Activated T-helper 1 cell treated with Interleukin-2 at 50 U/mL for 16 hours (primary cell): ENCODE measurements at places on chromosomes 11 and 22.

GRCh38 chr11:65501472-65502273 is 2.8 kb downstream of the MALAT1 start:
- no peak for DNase-seq

DNA sequence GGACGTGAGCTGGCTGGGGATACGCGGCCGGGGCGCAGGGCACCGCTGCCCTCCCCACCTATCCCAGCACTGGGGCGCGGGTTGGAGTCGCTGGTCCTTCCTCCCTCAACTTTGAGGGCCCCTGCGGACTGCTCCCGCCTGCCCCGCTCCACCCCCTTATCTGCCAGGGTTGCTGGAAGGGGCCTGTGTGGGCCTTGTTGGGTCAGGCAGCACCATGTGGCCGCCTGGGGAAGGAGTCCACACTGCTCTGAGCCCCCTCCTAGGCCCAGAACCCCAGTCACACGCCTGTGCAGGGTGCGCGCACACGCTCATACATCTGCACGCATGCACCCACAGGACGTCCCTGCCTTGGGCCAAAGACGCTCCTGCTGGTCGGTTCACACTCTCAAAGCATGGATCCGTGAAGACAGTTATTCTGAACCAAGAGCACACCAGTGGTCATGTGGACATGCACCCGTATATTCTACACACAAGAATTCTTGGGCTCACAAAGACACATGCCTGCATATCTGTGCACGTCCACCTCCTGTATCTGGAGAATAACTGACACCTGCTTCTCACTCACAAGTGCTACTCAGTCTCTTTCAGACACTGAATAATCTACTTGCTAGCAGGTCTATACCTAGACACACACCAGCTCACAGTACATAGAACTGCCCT is 710 bp downstream of the TUB start:
- DNase-seq: no peak

DNA sequence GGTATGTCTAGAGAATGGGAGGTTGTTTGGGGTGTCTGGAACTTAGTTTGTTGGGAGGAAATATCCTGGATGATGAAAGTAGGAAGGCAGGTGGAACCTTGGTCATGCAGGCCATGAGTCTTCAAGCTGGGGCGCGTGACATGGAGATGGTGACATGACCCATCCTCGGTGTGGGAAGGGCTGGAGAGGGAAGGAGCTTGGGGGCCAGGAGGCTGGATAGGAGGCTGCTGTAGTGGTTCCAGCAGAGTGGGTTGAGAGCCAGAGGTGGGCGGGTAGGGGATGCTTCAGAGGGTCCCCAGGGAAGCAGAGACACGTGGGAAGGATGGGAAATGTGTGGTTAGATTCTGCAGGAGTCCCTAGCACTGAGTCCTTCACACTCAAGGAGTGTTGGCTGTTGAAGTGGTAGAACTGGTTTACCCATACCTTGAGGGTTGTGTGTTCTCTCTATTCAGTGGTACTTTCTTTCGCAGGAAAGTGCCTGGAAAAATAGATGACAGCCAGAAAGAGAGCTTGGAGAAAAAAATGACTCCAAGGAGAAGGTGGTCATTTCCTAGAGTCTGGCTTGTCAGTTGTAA is 56.8 kb downstream of the LDLRAD3 start:
- no peak for DNase-seq

DNA sequence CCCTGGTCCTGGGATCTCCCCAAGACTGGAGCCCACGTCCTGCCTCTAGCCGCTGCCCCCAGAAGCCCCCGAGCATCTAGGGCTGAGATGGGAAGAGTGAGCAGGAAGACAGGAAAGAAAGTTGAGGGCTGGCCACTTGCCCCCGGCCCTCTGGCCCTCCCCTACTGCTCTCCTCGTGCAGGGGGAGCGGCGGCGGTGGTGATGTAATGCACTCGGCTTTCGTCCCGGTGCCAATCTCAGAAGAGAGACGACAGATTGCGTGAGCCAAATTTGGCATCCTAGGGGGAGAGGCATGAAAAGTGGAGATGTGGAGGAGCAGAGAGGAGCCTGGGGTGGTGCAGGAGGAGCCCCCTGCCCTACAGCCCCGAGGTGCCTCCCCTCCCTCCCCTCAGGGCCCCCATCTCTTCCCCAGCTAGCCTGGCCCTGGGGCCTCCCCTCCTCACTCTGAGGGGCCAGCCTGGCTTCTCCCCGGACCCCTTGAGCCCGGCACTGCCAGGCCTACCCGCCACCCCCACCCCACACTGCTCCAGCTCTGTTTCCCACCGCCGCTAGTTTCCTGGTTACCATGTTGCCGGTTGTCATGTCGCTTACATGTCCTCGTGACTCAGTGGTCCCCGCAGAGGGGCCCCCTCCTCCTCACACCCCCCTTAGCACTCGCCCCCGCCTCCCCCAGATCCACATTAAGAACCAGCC is 2.5 kb downstream of the KCNJ4 start:
- no peak for DNase-seq

- no peak for DNase-seq
Observed at GRCh38 chr11:78706551-78706950, 131.9 kb upstream of the NARS2 start.
